Muscle of back (tissue), 13 donors: ENCODE measurements at places on chromosomes 12 and 14.

- no peak for DNase-seq
Observed at GRCh38 chr12:118238888-118239287, 103.0 kb downstream of the PEBP1 start.

GRCh38 chr14:24426912-24427536, 2.4 kb downstream of the CBLN3 start:
- no peak for DNase-seq

GRCh38 chr12:8590842-8591545, 21.7 kb downstream of the AICDA start:
- no peak for DNase-seq

- DNase-seq = no peak
Observed at GRCh38 chr12:46390881-46391280, 18.3 kb upstream of the SLC38A2 start.

GRCh38 chr12:95390192-95390591, 83.8 kb upstream of the METAP2 start:
- no peak for DNase-seq

DNA sequence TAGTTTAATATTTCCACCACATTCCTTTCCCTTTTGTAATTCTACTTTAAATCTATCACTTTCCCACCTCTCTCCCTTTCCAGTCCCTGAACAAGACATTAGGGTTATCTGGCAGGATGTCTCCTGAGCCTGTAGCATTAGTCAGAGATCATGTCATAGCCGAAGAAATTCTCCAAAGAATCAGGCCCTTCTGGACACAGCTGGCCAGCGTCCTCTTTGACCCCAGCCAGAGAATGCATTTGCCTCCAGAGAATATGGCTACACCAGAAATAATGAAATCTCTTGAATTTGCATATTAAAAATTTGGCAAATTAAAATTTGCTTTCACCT, 56.7 kb downstream of the NTF3 start:
- DNase-seq = no peak

DNA sequence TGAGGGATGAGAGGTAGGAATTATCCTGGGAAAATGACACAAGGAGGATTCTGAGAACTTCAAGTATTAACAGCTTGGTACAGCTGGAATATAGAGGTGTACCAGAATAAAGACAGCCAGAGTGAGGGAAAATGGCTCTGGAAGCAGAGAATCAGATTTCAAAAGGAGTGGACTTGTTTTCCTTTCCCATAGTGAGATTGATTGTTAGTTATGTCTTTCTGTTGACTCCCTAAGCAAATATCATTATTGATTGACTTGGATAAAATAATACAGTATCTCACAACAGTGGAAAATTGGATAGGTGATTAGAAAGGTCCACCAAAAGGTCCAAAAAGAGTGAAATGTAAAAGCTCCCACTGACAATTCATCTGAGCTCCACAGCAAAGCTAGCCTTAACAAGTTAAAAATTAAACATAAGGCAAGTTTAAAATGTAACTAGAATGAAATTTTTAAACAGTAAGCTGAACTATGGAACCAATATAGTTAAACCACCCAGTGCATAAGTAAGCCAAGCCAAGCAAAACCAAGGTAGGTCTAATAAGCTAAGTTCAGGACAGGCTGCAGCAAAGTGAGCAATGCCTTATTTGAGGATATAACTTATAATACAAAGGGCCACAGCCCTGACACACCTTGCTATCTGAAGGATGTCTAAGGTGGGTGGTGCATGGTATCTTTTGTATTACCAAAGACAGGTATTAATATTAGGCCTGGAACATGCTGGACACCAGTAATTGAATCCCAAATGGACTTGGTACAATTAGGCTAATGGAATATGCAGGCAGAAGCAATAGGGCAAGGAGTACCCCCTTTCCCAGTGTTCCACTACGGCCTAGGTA, 21.8 kb downstream of the ENTPD5 start:
- no peak for DNase-seq

GRCh38 chr12:108598553-108599250, 818 bp upstream of the TMEM119 start:
- DNase-seq = no peak

- DNase-seq = no peak
Observed at GRCh38 chr12:71591601-71592000, 72.0 kb downstream of the ZFC3H1 start.

- no peak for DNase-seq
Observed at GRCh38 chr14:73796893-73797542, 54.6 kb upstream of the PTGR2 start.

DNA sequence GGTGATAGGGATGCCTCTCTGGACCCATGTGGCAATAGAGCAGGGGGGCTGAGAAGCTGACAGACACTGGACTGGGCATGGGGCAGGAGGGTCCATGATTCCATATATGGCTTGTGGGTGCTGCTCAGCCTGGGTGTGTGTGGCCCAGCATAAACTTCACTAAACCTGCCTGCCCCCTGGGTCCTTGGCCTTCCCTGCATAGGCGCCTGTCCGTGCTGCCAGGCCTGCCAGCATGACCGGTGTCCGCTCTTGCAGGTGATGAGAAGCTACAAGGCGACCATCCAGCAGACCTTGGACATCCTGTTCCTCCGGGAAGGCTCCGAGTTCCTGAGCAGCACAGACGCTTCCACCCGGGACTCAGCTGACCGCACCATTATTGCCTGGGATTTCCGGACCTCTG, 61.6 kb downstream of the BEGAIN start:
- DNase-seq = no peak

DNA sequence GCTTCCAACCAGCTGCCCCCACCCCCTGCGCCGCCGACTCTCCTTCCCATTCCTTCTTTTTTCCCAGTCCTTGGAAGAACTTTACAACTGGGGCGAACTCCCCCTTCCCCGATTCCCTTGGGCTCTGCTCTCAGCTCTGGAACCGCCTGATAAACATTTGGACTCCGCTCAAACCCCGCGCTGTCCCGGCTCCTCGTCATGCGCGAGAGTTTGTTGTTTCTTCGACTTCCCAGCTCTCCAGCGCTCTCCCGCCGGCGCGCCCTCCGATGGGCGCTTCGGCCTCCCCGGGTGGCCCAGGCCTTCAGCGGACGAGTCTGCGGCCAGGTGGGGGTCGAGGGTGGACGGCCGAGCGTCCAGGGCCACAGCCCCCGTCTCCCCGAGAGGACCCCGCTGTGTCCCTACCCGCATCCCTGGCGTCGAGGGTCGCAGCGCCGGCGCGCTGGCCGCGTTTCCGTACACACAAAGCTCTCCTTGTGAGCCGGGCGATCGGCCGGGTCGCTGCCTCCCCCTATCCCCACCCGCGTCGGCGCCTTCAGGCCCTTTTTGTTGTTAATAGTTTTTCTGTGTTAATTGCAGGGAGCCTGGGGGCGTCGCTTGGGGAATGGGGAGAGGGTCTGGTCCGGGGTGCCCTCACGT, 847 bp downstream of the MMP14 start:
- no peak for DNase-seq

- DNase-seq = peak; percentile 78
Observed at GRCh38 chr12:6821591-6822425, at the start of gene GPR162. TSS of gene GPR162 (plus strand) at chr12:6821821. CDS start at chr12:6823899, 2,078 bp downstream.
